ENCODE measurements at places on chromosomes 6 and 20.

GRCh38 chr20:63499338-63499969, 571 bp upstream of the EEF1A2 start:
- no peak for DNase-seq

GRCh38 chr6:14472986-14473337, 355.4 kb downstream of the CD83 start:
- DNase-seq = no peak

DNA sequence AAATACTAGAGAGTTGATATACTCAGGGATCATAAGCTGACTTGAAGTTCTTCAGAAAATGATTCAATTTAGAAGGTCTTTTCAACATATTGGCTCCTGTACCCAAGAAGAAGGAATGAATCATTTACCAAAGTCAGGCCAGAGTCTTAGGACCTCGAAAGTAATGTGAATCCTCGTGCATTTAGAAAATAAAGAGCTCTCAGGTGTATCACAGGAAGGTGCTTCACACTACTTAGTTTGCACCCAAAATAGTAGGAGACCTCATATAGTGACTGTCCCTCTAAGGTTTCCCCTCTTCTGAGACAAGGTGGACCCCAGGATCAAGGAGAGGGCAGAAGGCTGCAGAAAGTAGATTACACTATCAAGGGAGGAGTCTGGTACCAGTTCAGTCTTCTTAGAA, 71.8 kb downstream of the F13A1 start:
- no peak for DNase-seq

GRCh38 chr6:30885999-30886896, 1.9 kb downstream of the DDR1 start:
- no peak for DNase-seq

DNA sequence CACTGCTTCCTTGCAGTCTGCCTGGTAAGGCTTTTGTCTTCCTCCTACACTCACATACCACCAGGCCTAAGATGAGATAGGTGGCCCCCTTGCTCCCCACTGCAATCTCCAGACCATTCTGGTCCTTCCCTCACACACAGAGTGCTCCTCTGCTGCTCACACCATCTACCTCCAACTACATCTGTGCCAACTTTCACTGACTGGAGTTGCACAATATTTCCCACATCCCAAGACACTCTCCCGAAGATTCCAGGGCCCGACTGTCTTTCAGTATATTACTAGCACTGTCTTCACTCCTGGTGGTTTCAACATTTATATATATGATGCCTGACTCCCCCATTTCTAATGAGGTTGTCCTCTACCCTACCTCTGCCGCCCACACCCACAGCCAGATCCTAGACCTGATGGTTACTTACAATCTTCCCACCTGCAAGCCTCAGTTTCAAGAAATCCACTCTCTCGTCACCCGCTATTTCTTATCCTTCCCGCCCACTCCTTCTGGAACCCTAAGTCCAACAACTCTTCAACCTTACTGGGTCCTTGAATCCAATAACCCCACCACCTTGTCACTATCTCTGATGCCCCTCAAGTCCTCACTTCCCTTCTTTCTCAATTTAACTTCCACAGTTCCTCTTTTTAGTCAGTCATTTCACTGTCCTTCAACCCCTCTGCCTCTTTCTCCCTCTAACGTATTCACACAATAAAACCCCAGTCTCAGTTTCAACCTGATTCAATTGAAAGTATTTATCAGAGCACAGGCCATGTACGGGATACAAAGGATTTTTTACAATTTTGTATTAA, 21.6 kb downstream of the RALGAPA2 start:
- no peak for DNase-seq

GRCh38 chr20:5696011-5696559, 54.1 kb upstream of the SHLD1 start:
- no peak for DNase-seq

GRCh38 chr6:298233-299103, 6.2 kb downstream of the DUSP22 start:
- peak; percentile 23 for DNase-seq

GRCh38 chr20:51678026-51678697, 90.0 kb downstream of the ATP9A start:
- DNase-seq = no peak

- DNase-seq = no peak
These were observed 244.9 kb downstream of the THBS2 start for GRCh38 chr6:169008641-169009257.

- DNase-seq = no peak
These were observed 14.5 kb downstream of the TAF4 start for GRCh38 chr20:62051144-62051543.

DNA sequence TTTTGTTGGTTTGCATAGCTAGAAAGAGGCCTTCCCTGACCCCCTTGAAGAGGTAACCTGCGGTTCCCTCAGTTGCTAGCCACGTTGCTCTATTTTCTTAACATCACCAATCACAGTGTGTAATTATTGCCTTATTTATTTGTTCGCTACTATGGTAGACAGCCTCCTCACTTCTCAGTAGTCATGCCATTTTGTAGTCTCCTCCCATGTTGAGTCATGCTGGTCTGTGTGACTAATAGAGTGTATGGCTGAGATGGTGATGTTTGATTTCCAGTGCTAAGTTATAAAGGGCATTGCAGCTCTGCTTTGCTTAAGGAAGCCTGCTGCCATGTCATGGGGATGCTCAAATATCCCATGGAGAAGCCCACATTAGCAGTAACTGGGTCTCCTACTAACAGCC, 236.6 kb upstream of the CHD6 start:
- no peak for DNase-seq

- no peak for DNase-seq
These were observed 23.1 kb upstream of the HLA-DRB5 start for GRCh38 chr6:32553037-32553742.

GRCh38 chr6:21367649-21368154, 225.8 kb upstream of the SOX4 start:
- DNase-seq = no peak

GRCh38 chr6:138184230-138184629, 22.5 kb downstream of the ARFGEF3 start:
- no peak for DNase-seq

DNA sequence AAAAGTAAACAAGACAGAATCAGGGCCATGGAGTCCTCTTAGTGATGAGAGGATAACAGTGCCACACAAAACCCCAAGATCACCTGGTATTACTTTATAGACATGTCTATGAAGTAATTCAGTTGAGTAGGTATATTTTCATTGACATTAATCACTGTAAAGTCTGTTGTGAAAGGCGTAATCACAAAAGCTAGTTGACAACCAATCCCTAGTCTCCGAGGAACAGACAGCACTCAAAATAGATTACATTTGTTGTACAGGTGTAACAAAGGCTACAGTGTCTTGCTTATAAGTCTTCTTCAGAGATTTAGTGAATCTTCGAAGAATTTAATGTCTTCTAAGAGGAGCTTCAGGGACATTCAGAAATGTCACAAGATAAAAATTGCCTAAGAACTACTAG, 120.1 kb downstream of the TMEM200A start:
- DNase-seq = no peak

DNA sequence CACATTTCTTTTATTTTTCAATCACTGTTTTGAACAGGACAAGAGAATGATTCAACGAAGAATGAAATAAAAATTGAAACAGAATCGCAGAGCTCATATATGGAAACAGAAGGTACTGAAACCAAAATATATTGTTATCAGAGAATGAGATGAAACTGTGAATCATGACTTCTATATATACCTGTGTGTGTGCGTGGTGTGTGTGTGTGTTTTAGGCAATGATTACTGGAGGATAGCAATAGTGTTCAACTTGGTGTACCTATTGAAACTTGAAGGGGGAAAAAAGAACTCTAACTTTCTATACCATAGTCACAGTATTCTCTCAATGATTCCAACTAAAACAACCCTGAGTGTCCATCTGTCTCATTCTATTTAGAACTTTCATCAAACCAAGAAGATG, 586.6 kb downstream of the KIF16B start:
- DNase-seq = no peak

- DNase-seq = no peak
These were observed 62.7 kb downstream of the SLC24A3 start for GRCh38 chr20:19275038-19275629.

DNA sequence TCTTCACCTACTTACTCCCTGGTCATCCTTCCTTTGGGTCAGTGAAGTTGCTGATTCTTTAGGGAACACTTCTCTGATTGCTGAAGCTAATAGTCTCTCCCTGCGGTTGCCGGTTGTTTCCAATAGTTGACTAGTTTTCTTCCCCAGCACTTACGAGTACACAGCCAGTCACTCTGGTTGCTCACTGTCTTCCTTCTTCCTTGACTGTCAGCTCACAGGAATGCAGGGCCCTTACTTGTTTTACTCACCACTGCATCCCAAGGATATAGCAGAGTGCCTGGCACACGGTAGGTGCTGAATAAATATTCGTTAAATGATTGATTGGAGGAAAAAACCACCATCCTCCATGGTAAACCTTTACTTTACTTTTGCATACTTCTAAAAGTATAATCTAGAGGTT, 345.0 kb downstream of the QKI start:
- no peak for DNase-seq

DNA sequence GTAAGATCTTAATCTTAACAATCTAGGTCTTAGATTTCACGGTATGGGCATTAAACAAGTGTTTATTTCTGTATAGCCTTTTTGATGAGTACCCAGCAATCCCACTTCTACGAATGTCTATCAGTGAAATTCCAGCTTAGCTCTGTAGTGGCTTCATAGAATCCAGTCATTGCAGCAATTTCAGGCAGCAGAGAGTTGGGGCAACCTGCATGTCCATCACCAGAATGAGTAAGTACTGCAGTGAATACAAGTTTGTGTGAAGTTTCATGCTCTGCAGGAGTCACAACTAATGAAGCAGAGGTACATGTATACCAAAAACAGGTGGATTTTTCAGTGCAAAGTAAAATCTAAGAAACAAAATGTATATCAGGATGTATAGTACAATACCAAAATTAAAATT, 151.7 kb downstream of the OR2B2 start:
- DNase-seq = no peak

DNA sequence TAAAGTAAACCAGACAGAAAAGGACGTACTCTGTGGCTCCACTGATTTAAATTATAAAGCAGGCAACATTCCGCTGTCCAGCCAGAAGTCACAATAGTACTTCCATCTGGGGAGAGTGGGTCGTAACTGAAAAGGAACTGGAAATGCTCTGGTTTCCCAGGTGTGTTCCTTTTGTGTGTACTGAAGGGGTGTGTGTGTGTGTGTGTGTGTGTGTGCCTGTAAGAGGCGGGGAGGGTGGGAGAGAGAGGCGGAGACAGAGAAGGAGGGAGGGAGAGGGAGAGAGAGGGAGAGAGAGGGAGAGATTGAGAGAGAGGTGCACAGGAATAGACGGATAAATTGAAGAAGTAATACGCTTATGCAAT, 178.4 kb upstream of the ZNF184 start:
- no peak for DNase-seq

- DNase-seq = no peak
These were observed 63.0 kb downstream of the EZR start for GRCh38 chr6:158756126-158756525.

DNA sequence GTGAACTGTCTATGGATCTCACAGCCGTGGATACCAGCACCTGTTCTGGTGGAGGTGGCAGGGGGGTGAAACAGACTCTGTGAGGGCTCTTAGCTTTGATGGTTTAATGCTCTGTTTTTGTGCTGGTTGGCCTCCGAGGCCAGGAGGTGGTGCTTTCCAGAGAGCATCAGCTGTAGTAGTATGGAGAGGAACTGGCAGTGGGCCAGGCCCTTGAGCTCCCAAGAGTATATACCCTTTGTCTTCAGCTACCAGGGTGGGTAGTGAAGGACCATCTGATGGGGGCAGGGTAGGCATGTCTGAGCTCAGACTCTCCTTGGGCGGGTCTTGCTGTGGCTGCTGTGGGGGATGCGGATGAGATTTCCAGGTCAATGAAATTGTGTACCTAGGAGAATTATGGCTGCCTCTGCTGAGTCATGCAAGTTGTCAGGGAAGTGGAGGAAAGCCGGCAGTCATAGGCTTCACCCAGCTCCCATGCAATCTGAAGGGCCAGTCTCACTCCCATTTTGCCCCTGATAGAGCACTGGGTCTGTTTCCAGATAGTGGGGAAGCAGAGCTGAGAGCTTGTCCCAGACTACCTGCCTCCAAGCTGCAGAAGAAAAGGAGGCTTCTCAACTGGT, 102.7 kb upstream of the AHI1 start:
- no peak for DNase-seq

GRCh38 chr6:111996144-111996865, 57.6 kb upstream of the CCN6 start:
- DNase-seq = no peak

- no peak for DNase-seq
These were observed 26.2 kb upstream of the SRF start for GRCh38 chr6:43144879-43145278.

- DNase-seq = no peak
These were observed 61.0 kb downstream of the RAB44 start for GRCh38 chr6:36758516-36759147.

- no peak for DNase-seq
These were observed 30.4 kb upstream of the SMOC2 start for GRCh38 chr6:168410554-168411011.

DNA sequence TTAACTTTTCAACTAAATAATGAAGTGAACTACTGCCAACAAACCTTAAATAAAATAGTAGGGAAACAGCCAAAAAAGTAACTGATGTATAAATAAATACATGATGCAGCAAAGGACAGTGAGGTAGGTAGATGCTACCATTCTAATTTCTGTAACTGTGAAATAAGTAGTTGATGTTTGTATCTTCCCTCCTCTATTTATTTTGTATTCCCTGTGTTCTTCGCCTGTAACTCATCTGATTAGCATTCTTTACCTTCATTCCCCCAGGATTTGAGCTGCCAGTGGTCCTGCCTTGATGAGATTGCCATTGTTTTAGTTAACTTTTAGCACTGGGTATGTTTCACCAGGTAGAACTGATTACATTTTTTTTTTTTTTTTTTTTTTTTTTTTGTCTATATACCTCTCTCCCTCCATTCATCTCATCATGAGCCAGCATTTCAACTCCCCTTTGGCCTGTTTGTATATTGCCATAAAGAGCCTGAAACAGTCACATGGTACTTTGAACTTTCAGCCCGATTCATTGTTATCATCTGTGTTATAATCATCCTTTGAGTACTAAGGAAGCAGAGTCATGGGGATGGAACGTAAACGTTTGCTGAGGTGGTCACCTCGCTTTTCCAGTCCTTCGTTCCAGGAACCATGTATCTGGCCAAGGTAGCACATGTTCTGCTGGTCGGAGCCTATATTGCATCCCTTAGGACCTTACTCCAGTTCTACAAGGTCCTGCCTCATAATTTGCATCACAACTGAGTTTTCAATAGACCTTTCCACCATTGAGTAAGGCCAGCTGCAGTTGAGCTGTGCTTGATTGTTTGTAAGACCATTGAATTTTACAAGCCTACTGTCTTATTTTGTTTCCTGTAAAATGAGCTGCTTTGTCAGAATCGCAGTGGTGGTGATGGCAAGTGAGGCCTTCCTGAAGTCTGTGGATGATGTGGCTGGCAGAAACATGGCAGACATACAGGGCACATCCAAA, 107.6 kb downstream of the JAG1 start:
- DNase-seq = no peak

Data from CD4-positive, alpha-beta T cell treated with Interleukin-4 for 4 hours (primary cell).